ENCODE measurements at places on chromosomes 16 and 17.

- DNase-seq = no peak
Measured at GRCh38 chr17:30218799-30219198, 16.7 kb downstream of the SLC6A4 start.

- no peak for DNase-seq
Measured at GRCh38 chr16:79218351-79218750, 382.2 kb downstream of the MAF start.

DNA sequence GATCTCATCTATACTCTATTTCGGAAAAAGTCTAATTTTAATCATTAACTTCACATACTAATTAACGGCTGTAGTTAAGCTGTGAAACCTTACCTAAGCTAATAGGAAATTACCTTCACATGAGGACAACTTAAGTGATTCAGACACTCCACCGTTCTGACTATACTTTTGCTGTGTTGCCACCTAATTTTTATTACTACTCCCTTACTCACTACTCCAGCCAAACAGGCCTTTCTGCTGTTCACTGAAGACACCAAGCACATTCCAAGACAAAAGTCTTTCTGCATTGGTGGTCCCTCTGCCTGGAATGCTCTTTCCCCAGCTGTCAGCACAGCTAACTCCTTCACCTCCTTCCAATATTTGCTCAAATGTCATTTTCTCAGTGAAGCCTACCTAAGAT lies 1.3 kb downstream of the CMTR2 start:
- no peak for DNase-seq

DNA sequence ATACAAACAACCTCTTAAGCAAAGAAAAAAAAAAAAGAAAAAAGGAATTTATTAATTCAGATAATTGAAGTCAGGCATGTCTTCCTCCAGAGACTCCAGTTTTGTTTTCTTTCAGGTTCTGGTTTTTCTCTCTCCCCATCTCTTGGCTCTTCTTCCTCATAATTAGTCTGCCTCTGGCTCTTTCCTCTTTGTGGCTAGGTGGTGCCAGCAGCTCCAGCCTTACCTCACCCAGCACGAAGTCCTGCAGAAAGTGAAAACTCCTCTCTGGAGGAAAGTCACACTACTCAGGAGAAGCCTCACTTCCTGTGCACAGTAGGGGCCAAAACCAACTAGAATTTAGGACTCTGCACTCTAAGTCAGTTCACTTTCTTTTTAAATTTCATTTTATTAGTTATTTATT lies 10.3 kb upstream of the NFAT5 start:
- DNase-seq = no peak

DNA sequence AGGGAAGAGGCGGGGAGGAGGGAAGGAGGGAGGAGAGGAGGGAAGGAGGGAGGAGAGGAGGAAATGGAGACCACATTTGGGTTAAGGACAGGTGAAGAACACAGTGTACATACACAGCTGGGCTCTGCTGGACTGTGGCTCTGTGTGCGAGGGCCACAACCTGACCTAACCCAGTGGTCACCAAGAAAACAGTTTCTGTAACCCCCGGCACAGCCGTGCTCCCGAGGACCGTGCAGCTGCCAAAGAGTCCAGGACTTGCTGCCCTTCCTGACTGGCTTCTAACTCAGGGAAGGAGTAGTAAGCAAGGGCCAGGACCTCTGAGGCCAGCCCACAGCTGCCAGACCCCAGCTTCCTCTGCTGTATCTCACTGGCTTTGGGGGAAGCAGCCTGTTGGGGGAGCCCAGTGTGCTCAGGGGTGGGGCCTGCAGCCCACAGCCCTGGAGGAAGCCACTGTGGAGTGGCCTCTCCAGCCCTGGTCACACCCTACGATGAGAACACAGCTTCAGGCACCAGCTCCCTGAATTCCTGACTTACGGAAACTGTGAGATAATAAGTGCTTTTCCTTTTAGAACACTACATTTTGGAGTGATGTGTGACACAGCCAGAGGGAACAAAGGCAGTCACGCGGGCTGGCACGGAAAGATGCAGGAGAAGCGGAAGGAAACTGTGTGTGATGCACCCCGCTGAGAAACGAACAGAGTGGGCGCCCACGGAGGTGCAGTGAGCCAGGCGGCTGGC lies 32.3 kb downstream of the SLC7A5 start:
- DNase-seq = no peak
